ENCODE measurements at places on chromosomes 7 and 10.

DNA sequence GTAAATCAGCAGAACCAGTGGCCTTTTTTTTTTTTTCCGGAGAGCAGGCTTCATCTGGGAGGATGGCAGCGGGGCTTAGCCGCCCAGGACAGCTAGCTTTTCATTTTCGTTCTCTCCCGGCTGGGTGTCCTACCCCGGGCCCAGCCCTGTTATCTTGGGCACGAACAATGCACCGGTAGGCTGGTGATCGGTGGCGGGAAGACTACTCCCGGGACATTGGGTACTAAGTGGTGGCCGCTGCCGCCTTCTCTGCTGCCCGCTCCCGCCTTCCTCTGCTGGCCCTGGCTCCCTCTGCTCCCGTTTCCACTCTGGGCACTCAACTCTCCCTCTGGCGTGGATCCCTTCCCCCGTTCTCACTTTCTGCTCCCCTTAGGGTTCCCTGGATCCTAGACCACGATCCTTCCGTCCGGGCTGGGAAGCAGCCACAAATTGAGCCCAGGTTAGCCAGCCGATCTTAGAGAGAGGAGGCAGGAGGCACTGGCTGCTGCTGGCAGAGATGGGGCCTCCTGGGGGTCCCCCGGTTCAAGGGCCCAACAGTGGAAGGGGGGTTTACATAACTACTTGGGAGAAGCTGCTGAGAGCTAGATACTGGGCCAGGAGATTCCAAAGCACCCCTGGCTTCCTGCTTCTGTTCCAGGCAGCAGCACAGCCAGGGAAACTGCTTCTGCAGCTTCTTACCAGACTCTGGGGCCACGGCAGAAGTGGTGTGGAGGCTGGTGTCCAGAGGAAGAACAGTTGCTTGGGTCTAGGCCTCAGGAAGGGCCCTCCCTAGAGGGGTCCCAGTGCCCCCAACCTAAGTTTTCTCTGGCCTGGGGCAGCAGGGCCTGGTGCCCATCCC is 1.8 kb downstream of the TLX1 start:
- DNase-seq, result no peak

DNA sequence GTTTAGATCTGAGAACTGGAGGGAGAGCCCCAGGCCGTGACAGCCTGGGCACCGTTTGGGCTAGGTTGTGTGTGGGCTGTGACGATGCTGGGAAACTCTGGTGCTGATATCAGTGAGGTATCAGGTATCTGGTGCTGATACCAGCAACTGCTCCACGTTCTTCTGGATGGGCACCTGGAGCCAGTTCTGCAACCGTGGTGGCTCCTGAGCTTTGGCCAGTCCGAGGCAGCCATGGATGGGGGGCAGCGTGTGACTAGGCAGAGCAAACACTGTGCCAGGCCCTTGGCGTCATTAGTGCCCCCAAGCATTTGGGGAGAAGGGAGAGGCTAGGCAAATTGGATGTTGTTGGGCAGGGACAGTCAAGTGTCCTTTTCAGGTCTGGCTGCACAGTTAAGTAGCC is 57.9 kb downstream of the ZNF467 start:
- no peak for DNase-seq

DNA sequence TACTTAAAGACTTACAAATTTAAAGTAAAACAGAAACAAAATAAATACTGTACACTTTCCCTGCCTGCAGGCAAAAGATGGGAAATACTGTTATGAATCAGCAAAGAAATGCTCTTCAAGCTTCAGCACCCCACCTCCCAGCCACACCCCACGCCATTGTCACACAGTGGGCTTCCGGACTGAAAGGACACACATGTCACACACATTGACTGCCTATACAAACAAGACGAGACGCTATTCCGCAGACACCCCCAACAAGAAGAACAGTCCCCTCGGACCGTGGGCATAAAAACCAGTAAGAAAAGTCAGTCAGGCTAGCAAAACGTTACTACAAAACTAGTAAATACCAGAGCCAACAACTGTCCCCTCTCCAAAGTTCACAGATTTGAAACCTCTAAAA is 22.2 kb upstream of the PARP12 start:
- DNase-seq, result peak; percentile 45

DNA sequence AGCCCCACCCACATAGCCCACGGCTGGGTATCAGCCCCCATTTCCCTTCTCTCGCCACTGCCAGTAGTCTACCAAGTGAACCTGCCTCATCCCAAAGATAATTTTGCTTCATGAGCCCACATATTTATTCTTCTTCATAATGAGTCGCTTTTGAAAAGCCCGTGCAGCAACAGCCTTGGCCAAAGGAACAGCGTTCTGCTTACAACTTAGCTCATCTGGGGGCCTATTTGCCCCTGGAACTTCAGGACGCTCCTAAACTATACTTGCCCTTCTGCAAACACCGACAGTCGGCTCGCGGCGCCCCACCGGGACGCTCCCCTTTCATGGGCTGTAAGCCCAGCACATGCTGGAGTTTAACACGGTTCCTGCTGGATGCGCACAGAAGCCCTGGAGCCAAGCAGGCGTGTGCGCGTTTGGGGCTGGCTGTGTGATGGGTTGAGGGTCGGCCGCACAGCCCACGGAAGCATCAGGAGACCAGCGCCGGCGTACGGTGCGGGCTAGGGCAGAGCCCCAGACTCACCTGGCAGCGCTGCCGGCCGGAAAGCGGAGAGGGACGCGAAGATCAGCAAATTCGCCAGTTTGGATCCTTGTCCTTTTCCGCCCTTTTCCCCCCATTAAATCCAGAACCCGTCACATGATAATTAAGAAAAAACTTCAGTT is 370 bp downstream of the TMEM60 start:
- DNase-seq, result no peak

GRCh38 chr10:16816830-16817124 is 447 bp downstream of the RSU1 start:
- no peak for DNase-seq

DNA sequence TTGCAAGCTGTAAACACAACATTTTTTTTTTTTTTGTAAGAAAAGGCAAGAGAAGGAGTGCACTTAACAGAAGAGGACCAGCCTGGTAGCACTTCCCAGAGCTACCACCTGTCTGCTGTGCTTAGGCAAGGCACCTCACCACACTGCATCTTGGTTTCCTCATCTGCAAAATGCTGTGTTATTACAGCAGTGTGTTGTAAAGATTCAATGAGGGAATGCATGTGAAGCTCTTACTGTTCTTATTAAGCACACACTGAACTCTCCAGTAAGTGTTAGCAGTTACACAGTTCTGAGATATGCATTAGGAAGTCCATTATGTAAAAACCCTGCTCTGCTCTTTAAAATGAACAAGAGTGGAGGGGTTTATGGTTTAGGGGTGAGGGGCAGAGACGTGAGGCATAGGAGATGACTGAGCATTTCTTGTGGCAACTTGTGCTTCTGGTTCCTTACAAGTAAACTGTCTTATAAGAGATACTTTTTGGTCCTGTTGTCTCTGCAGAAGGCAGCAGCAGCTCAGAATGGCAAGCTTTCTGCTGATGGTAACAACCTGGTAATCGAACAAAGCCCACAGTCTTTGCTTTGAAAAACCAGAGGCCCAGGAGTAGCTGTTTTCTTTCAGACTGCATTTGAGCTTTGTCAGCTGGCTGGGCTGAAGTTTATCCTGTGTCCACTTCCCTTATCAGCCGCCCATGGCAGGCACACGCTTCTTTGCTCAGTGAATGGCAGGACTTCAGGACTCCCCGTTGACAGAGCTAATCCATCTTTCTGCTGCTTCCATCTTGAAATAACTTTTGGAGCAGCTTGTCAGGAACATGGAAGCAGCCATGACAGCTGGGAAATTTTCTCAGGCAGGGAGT is 98.8 kb upstream of the BMPER start:
- DNase-seq, result no peak

DNA sequence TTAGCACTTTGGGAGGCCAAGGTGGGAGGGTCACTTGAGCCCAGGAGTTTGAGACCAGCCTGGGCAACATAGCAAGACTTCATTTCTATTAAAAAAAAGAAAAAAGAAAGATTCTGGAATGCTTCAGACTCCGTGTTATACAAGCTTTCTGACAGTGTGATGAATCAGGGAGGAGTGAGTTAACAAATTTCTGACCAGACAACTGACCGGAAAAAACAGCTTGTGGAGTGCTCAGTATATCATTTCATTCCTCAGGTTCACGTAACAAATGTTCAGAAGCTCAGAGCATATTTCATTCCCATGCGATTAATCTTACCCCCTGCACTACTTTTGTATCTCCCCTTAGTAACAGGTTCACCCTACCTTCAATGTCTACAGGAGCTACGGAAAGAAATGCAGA is 28.6 kb upstream of the TNPO3 start:
- DNase-seq, result no peak

DNA sequence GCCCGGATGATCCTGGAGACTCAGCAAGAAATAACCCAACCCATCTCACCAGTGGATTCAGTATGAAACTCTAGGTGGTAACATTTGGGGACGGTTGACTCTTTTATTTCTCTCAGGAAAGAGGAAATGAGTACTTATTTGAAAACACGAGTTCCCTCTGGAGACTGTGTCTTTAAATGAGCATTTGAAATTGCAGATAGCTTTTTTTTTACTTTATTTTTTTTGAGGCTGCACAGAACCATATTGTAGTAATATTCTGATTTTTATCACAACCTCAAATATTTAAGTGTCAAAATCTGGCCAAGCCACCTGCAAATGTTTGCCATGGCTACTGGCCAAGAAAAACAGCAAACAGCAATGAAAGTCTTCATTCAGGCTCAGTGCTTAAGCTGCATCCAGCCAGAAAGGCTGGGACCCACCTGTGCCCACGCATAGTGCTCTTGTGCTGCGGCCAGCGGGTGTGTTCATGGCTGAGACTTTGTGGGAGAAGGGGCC is 160.8 kb downstream of the CREB5 start:
- DNase-seq, result no peak

DNA sequence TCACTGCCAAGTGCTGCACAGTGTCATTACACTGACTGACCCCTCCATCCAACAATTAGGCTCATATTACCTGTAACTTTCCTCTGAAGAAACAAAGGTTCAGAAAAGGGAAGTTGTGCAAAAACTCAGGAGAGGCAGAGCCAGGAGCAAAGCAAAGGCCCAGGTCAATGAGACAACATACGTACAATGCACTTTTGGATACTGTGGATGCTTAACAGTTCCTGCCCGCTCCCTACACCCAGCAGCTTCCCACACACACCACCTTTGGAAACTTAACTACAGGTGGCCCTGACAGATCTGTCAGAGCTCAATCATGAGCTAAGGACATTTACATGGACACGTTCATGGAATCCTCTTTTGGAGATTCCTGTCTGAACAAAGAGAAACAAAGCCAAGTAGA is 515.9 kb downstream of the GRID1 start:
- no peak for DNase-seq

- no peak for DNase-seq
Measured at GRCh38 chr10:119783665-119784027, 57.8 kb downstream of the INPP5F start.

DNA sequence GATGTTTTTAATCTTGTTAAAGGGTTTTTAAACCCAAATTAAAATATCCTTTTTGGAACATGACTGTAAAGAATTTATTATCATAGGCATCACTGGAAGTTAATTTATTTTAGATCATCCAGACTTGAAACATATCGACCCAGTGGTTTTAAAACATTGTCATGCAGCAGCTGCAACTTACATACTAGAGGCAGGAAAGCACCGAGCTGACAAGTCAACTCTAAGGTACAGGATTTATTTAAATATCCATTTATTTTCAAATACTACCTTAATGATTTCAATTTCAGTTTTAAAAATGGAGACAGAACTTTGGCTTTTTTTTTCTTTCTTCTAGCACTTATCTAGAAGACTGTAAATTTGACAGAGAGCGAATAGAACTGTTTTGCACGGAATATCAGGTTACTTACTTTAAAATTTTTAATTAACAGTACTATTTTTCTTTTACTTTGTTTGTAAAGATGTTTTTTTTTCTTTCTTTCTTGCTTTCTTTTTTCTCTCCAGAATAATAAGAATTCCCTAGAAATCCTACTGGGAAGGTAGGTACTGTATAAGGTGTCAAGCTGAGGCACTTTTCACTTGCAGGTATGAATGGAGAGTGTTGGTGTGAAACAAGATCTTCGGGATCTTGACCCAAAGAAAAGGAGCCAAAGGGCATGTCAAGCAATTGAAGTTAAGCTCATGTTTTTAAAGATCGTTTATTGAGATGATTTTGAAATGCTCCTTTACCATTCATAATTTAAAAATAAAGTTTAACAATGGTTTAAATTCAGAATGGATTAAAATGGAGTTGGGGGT is 1.8 kb downstream of the COMMD3 start:
- no peak for DNase-seq

- no peak for DNase-seq
Measured at GRCh38 chr10:5956146-5956936, 21.0 kb downstream of the IL15RA start.

DNA sequence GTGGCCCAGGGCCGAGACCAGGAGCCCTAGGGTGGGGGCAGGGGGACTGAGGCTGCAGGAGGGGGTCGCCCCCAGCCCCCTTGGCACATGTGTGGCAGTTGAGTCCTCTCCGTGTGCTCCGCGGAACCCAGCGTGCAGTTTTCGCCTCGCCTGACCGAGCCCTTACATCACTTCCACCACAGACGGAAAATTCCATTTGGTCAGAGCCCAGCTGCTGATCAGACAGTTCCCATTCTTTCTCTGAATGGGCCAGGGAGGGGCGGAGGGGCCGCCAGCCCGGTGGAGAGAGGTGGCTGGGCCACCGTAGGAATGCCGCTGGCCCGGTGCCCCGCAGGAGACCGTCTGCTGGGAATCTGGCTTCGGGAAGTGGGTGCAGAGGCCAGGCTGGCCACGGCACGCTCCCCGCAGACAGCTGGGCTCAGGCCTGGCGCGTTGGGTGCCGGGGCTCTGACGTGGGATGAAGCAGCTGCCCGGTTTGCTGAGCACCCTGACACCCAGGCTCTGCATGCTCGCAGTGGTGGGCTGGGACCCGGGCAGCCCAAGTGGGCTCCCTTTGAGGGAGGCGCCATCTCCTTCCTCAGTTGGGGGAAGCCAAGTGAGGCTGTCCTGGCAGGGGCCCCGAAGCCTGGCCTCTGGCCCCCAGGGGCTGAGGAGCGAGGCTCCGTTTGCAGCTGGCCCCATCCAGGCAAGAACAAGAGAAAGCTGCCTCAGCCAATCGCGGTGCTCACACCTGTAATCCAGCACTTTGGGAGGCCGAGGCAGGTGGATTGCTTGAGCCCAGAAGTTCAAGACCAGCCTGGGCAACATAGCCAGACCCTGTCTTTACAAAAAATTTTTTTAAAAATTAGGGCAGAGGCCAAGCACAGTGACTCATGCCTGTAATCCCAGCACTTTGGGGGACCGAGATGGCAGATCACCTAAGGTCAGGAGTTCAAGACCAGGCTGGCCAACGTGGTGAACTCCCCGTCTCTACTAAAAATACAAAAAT is 9.9 kb downstream of the TTYH3 start:
- no peak for DNase-seq

GRCh38 chr10:93600446-93601145 is 439 bp downstream of the RBP4 start:
- no peak for DNase-seq

Measured in GM18507 (cell line).